Activated CD8-positive, alpha-beta T cell treated with anti-CD3 and anti-CD28 coated beads for 36 hours (primary cell): ENCODE measurements at places on chromosomes 6 and 20.

DNA sequence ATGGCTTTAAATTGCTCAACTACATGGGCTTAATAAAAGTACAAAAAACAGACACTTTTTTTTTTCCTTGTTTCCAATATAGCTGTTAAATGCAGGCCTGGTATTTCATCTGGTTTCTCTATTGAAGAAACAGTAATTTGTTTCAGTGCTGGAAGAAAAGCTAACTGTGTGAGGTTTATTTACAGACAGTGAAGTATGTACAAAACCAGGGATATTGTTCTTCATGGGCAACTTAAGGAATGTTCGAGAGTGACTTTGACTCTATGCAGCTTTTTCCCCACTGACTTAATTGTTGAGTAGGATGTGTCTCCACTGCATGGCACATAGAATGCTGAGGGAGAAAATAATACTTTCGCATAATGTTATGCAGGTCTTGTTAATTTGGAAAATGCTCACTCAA lies 31.0 kb upstream of the PRL start:
- H3K4me1 ChIP-seq: no peaks in the 10 kb centered on the region
- H3K36me3 ChIP-seq: no peaks in the 10 kb centered on the region
- no peaks in the 10 kb centered on the region for H3K27me3 ChIP-seq
- H3K4me3 ChIP-seq: no peak overlapping the region
- no peak for DNase-seq

DNA sequence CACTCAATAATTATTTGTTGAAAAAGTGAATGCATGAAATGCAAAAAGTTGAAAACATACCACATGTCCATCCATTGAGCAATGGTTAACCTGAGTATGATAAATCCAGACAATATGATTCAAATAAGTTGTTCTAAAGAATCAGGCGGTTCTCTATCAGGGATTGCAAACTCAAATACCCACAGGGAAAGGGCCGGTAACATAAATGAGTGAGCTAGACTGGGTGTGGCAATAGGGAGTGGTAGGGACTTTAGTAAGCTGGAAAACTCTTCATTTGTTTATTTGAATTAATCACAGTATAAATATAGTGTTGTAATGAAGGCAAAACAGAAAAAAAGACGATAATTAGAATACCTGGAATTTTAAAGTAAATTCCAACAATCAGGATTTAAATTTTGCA lies 106.3 kb downstream of the BCAS1 start:
- no peak overlapping the region for H3K27ac ChIP-seq
- no peak for DNase-seq
- H3K4me3 ChIP-seq: no peak overlapping the region
- H3K4me1 ChIP-seq: no peaks in the 10 kb centered on the region

DNA sequence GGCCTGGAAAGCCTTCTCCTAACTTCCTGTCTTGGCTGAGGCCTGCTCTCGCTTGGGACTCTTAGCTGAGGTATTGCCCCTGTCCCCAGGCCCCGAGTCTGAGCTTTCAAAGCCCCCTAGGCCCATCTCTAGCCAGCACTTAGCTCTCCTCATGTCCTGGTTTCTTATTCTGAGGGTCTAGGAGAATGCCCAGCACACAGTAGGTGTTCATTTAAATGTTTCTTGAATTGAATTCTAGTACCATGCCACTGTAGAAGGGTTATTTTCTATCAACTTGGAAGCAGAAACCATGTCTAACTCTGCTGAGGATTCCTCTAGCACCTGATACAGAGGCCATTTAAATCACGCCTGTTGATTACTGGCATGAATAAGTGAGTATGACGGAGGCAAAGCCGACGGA lies 98.5 kb downstream of the VEGFA start:
- no peaks in the 10 kb centered on the region for H3K4me1 ChIP-seq
- H3K27ac ChIP-seq: no peak overlapping the region
- no peaks in the 10 kb centered on the region for H3K36me3 ChIP-seq

DNA sequence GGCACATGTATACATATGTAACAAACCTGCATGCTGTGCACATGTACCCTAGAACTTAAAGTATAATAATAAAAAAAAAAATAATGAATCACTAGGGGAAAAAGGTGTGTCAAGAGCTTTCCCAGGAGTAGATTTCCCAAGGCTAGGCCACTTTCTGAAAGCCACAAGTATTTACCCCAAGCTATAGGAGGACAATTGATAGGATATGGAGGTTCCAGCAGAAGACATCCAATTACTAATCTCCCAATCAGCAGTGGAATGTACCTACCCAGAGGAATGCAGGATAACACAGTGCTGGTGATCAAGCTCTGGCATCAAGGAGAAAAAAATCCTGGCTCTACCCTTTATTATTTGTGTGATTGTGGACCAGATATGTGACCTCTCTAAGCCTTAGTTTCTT lies 562.7 kb downstream of the RFPL4B start:
- no peaks in the 10 kb centered on the region for H3K27me3 ChIP-seq
- no peaks in the 10 kb centered on the region for H3K4me1 ChIP-seq
- no peak for DNase-seq
- H3K4me3 ChIP-seq: no peak overlapping the region

DNA sequence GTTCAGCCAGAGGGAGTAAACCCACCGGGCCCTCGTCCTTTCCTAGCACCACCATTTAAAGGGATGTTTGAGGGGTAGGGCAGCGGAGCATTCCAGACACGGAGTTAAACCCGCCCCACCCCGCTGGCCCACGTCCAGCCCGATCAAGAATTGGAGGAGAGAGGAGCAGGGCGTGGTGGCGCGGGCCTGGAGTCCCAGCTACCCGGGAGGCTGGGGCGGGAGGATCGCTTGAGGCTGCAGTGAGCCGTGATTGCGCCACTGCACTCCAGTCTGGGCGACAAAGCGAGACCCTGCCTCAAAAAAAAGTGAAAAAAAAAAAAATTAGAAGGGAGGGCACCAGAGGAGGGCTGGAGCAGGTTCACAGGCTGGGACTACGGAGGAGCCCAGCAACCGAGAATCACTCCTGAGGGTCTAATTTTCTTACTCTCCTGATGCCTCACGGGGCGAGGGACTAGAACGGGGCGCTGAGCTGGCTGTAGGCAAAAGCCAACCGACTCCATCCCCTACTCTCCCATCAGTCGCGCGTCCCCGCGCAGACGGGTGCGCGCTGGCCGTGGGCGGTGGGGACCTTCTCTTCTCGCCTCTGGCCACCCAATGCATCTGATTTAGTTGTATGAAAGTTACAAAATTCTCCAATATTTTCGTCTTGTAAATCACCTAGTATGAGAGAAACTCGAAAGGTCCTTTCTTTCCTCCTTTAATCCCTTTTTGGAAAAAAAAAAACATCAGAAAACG lies 6.1 kb upstream of the HSPA1B start:
- DNase-seq: peak; percentile 80
- peak overlapping the region; percentile 80 for H3K4me3 ChIP-seq
- peaks cover 56% of the 10 kb centered on the region for H3K4me1 ChIP-seq
- H3K36me3 ChIP-seq: peaks cover 6% of the 10 kb centered on the region

DNA sequence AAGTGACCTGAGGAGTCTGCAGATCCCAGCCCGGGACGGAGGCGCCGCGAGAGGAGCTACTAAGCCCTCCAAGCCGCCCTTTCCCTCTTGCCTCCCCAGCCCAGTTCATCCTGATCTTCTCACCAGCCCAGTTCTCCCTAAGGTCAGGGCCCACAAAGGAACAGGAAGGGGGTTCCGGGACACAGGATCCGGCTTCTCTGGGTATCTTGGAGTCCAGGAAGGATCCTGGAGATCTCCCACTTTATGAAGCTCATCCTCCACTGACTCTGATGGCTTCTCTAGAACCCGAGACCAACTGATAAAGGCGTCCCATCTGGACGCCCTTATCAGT lies 36.9 kb upstream of the HLA-C start:
- peak overlapping the region; percentile 68 for H3K4me3 ChIP-seq
- no peaks in the 10 kb centered on the region for H3K27me3 ChIP-seq
- DNase-seq: no peak
- no peaks in the 10 kb centered on the region for H3K36me3 ChIP-seq
- no peak overlapping the region for H3K27ac ChIP-seq

- H3K27ac ChIP-seq: peak overlapping the region; percentile 95
- H3K4me3 ChIP-seq: no peak overlapping the region
- H3K4me1 ChIP-seq: peaks cover 28% of the 10 kb centered on the region
These were observed 18.0 kb upstream of the SLCO4A1 start for GRCh38 chr20:62624325-62624690.
